CD8-positive, alpha-beta memory T cell (primary cell): ENCODE measurements at places on chromosomes 12 and 14.

DNA sequence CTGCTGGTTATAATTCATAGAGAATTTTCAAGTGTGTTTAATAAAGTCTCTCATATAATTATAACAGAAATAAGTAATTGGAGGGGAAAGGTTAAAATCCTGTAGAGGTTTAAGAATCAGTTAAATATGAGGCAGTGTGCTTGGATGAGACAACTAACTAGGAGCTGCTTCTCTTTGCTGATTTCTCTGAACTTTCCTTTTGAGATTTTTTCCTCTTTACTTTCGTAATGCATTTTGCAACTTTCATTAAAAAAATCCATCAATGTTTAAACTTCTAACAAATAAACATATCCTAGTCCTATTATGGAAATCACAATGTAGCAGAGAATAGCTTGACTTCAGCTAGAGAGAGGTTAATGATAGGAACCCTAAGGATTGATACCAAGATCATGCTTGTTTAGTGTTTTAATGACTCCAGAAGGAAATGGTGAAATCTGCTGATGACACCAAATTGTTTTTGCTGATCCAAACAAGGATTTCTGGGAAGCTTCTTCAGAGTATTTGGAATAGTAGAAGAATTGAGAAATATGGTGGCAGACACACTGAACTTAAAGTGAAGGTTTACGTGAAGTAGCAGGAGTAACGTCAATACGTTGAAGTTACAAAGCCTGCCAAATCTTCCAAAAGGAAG lies 122.6 kb downstream of the RAD51B start:
- DNase-seq = no peak

GRCh38 chr12:89245090-89245489 lies 107.2 kb downstream of the DUSP6 start:
- peak; percentile 69 for DNase-seq

DNA sequence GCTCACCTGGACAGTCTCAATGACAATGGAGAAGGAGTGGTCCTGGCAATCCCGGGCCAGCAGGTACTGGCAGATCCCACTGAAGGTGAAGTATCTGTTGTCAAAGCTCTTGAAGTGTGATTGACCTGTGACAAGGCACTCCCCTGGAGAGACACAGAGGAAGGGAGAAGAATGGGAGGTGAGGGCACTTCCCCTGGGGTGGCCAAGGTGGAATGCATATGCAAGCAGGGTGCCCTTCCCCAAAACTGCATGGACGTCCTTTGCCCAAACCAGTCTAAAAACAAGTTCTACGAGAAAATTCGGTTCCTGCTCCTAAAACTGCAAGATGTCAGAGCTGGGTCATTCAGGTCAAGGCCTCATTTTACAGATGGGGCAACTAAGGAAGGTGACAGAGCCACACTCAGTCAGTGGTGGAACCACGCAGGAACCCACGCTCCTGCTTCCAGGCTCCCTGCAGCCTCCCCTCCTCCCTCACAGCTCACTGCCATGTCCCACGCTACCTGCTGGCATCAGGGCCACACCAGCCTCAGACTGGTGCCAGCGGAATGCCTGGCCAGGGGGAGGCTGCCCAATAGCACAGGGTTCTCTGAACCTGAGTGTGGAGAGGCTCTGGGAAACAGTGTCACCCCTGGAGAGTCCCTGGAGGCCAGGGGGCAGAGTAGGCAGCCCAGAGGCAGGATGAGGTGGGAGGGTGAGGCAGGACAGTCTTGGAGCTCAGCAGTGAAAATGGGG lies 59.2 kb downstream of the VWF start:
- DNase-seq = no peak

DNA sequence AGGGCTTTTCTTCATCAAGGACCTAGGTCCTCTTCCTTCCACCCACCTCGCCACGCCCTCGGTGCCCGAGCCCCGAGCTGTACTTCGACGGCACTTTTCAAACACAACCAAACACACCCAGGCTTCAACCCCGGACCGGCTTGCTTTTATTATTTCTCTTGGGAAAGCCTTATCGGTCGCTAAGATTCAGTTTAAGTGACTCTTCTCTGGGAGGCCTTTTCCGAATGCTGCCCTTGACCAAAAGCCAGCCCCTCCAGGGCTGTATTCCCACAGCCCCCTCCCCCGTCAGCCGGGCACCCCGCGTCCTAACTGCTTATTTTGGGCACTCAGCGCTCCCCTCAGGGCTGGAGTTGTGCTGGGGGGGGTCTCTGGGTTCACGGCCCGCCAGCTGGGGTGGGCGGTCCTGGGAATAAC lies 644 bp upstream of the PPP4R4 start:
- DNase-seq = no peak

GRCh38 chr12:52878507-52879393 lies 26.1 kb downstream of the KRT8 start:
- DNase-seq = no peak

DNA sequence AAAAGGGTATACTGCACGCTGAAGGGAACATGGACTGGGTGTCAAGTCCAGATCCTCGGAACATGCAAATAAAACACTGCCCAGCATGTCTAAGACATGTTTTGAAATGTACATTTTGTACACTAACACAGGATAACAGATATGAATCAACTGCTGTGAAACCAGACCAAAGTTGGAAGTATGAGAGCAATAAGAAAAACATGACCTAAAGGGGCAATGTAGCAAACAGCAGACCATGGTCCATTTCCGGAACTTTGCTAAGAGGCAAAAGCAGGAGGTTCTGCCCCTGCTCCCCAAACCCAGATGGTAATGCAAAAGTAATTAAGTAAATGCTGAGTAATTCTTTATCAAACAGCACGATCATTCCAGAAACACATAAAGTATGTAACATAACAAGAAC lies 125.2 kb downstream of the SLC25A21 start:
- no peak for DNase-seq

DNA sequence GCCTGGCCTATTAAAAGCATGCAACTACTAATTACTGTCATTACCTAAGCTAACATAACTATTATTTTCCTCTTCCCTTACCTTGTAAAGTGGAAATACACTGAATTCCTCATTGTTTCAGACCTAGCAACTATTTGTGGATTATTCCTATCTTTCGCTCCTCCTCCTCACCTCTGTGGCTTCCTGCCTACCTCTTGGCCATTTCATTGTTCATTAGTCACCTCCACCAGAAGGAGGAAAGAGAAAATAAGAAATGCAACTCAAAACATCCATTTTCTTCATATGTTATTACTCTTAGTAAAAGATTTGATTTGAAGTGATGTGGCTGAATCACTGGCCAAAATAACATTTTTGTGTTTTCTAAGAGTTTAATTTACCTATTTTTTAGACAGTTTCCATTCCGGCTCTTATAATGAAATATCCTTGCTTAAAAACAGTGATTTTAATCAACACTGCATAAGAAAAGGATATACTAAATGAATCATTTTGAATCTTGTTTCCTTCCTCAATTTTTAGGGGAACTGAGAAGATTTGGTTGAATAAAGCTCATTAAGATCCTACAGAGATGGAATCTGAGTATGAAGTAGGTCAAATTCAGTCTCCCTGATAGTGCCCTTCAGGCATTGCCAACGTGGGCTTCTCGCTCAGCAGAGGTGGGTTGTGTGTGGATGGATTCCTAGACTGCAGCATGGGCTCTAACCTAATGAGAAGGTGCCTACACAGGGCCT lies 27.6 kb upstream of the ARHGAP5 start:
- DNase-seq = no peak
